Stimulated activated CD8-positive, alpha-beta memory T cell treated with anti-CD3 and anti-CD28 coated beads, Interleukin-4, amount 100 ng/mL, for 24 hours (primary cell): ENCODE measurements at places on chromosomes 5 and 9.

GRCh38 chr9:86434039-86434726 lies 80.0 kb upstream of the TUT7 start:
- no peak for DNase-seq

- no peak for DNase-seq
Measured at GRCh38 chr5:73960426-73960825, 334.4 kb downstream of the ARHGEF28 start.

- no peak for DNase-seq
Measured at GRCh38 chr9:92048924-92049625, 66.1 kb downstream of the SPTLC1 start.

- no peak for DNase-seq
Measured at GRCh38 chr5:158246661-158247060, 387.7 kb upstream of the CLINT1 start.

DNA sequence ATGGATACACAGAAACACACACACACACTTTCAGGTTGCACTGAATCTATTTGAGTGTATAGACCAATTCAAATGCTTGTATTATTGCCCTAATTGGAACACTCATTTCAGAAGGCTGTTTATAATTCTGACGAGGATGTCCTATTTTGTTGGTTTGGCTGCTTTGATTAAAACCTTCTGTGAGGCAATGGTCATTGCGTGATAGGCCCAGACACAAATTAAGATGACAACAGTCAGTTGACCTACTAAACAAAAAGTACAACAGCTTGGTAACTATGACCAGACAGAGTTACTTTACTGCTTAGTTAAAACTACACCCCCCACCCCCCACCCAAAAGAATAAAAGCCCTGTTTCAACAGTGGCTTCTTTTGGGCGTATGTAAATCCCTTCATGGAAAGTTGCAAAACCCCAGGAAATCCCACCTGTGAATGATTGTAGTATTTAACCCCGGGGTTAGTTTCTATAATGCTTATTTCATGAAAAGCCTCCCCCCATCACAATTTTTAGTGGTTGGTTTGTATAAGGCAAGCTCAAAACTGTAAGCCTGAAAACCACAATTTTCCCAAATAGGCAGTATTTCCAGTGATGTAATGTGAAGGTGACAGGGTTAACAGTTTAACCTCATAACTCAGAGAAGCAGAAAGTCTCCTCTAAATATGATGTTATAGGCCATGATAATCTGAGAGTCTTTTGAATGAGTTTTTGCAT lies 340.8 kb downstream of the FGF10 start:
- DNase-seq: no peak

- no peak for DNase-seq
Measured at GRCh38 chr5:2688586-2688985, 62.9 kb downstream of the IRX2 start.

DNA sequence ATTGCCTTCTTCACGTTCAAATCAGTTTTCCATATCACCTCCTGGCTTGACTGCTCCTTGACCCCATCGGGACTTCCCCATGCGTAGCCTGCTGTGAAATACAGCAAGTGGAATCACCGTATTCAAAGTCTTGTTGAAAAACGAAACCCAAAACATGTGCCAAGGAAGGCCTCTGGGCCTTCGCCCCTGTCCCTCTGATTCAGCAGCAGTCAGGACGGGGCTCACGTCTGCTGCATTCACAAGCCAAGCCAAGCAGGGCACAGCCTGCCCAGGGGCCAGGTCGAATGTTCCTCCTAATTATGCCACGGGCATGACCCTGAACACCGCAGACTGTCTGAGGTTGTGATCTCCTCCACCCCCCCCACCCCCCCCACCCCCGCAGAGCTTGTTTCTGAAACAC lies 960 bp upstream of the CTNND2 start:
- DNase-seq: no peak

DNA sequence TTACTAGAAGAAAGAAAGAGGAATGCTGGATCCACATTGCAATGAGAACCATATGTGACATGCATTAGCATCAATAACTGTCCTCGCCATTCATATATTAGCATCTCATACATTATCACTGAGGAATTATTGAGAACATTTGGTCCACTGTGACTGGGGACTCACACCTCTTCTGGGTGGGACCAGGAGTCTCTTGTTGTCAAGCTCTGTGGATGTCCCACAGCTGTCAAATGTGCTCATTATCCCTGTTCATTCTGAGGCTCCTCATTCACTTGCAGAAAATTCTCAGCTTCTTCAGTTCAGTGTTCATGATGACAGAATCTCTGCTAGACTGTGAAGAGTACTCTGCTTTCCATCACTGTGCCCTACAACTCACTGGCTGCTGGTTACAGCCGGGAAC lies 109.4 kb downstream of the PJA2 start:
- DNase-seq: no peak

- DNase-seq: no peak
Measured at GRCh38 chr5:142881076-142881783, 111.1 kb downstream of the ARHGAP26 start.

- DNase-seq: no peak
Measured at GRCh38 chr5:122316656-122317055, 4.6 kb downstream of the SNCAIP start.

GRCh38 chr9:90735952-90736351 lies 65.7 kb upstream of the SYK start:
- DNase-seq: no peak

- DNase-seq: no peak
Measured at GRCh38 chr5:178383919-178384815, 151.6 kb upstream of the PHYKPL start.

DNA sequence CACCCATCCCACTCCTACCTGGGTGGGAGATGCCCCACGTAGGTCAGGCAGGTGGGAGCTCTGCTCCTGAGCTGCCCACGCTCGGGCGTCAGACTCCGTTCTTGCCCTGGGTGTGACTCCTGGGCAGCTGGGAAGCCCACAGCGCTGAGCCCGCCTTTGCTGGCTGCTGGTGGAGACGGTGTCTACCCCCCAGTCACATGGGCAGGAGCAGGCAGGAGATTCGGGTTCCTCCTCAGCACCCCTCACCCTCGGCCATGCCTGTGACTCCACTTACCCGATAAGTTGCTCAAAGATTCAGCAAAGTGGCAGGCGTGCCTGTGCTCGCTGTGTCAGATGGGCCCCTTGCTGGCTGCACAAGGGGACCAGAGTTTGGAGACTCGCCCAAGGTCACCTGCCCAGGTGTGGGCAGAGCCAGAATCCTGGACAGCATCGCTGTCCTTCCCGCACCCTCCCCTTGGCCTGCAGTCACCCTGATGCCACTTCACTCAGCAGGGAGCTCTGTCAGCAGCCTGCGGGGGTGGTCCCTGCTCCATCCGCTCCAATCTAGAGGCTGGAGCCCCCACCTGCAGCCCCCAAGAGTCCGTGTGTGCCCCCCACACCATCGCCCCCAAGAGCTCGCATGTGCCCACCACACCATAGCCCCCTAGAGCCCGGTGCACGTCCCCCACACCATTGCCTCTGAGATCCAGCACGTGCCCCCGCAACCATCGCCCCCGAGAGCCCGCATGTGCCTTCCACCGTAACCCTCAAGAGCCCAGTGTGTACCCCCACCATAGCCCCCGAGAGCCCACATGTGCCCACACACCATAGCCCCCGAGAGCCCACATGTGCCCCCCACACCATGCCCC lies 4.2 kb downstream of the LCN1 start:
- DNase-seq: no peak

DNA sequence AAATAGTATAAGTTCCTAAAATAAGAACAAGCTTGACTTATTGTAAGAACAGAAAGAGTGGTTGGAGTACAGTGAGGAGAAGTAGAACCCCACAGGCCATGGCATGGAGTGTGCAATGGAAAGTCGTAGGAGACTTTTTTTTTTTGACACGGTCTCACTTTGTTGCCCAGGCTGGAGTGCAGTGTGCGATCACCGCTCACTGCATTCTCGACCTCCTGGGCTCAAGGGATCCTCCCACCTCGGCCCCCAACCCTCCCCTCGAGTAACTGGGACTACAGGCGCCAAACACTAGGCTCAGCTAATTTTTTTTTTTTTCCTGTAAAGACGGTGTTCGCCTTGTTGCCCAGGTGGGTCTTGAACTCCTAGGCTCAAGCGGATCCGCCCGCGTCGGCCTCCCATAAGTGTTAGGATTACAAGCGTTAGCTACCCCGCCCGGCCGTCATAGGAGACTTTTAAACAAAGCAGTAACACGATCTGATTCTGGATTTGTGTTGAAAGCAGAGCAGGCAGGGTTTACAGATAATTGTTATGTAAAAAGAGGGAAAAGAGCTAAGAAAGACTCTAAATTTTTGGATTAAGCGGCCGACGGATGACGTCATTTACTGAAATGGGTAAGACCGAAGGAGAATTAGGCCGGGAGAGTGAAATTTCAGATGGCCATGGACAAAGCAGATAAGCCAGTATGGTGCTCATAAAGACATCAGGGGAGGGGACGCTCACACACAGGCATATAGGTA lies 752 bp downstream of the TSTD2 start:
- no peak for DNase-seq

GRCh38 chr5:36741128-36741527 lies 134.7 kb downstream of the SLC1A3 start:
- no peak for DNase-seq

DNA sequence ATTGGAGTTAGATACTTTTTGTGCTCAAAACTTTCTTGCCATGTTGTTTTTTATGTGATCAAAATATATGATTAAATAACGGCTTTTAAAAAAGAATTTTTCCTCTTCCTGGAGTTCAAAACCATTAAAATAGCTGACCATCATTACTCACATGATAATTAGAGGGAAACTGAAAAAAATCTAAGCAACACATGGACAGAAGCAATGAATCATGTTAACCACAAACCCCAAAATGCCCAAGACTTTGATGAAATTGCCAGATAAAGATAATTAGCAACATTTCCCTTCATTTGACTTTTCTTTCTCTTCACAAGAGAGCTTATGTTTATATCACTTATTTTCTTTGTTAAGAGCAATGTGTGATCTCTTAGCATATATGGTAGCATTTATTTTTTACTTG lies 1294.2 kb downstream of the EFNA5 start:
- no peak for DNase-seq

- no peak for DNase-seq
Measured at GRCh38 chr5:15834596-15835245, 334.7 kb downstream of the FBXL7 start.

DNA sequence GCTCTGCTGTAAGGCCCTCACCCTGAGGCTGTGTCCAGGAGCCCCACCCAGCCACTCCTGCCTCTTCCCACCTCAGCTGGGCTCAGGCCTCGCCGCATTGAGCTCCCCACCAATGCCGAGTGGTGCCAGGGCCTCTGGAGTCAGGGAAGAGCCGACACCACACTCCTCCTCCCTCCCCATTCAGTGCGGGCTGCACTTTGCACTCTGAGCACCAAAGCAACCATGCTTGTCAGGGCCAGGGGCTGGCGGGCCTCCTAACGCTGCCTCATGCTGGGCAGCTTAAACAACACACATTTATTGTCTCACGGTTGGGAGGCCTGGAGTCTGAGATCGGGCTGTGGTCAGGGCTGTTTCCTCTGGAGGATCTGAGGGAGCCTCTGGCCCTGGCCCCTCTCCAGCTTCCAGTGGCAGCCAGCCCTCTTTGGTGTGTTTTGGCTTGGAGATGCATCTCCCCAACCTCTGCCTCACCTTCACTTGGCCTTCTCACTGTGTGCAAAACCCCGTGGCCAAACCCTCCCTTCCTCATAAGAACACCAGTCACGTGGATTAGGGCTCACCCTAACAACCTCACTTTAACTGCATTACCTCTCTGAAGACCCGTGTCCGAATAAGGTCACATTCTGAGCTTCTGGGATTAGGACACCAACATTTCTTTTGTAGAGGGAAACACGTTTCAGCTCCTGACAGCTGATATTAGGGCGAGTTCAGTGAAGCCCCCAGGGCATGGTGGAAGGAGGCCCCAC lies 157.8 kb downstream of the MED10 start:
- DNase-seq: no peak

DNA sequence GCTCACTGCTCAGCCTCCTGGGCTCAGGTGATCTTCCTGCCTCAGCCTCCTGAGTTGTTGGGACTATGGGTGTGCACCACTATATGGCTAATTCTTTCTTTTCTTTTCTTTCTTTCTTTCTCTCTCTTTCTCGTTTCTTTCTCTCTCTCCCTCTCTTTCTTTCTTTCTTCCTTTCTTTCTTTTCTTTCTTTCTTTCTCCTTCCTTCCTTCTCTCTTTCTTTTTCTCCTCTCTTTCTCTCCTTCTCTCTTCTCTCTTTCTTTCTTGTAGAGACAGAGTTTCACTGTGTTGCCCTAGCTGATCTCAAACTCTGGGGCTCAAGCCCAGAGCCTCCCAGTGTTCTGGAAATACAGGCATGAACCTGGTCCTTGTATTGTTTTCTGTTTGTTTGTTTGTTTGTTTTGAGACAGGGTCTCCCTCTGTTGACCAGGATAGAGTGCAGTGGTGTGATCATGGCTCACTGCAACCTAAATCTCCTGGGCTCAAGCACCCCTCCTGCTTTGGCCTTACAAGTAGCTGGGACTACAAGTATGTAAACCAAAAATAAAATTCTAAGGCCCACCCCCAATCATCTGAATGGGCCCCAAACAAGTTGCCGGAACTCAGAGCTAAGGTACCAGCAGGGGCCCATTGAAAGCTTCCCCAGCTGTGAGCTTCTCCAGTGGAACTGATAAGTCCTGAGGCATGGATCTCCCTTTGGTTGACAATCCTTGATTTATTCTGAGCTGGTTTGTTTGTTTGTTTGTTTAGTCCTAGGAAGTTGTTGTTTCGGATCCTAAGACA lies 11.9 kb upstream of the BTF3 start:
- no peak for DNase-seq

GRCh38 chr9:85185486-85186217 lies 516.1 kb downstream of the NTRK2 start:
- no peak for DNase-seq

DNA sequence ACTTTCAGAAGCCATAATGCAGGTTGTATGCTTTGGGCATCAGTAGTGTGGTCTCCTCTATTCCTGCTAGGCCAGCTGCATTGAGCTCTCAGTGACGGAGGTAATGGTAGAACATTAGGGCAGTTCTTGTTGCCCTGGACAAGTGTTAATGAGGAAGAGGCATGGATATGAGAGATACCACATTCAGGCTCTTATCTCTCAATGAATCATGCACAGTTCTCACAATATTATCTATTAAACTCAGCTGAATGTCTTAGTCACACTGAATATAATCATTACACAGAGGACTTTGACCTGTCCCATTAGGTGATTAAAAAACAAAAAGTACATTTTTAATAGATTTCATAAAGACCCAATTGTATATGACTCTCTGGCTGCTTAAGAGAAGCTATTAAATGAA lies 76.6 kb upstream of the SSBP2 start:
- DNase-seq: no peak

DNA sequence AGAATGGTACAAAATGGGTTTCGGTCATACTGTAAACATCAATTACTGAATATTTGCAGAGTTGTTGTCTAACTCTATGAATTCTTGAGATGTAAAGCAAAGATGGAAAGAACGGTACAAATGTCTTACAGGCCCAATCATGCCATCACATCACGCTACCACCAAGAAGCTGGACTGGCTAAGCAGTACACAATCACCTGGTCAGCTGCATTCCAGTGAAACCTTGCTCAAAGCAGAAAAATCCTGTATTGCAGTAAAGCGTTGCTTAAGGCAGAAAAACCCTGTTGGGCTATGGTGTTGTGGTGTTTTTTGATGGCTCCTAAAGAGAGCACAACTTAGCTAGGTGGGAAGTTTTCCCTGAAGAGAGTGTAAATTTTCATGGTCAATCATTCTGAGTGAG lies 112.6 kb upstream of the RASA1 start:
- DNase-seq: no peak
